T-helper 1 cell treated with Interleukin-12 subunit alpha and Interleukin-12 subunit beta and Interleukin-4 antibody, amounts not matched to agents 30 ng/mL and 1 ng/mL, for 36 hours (primary cell): ENCODE measurements at places on chromosomes 7 and 10. TPM values are rescaled to one million over a fixed set of nuclear protein-coding genes. Genes with fewer than 3 reads are reported as not detected.

The METTL27 gene
- 1.7 and 2.1 TPM in 2 replicates for total RNA-seq

The ADAM8 gene
- 290 and 302 TPM in 2 replicates for total RNA-seq

The LBX1 gene
- total RNA-seq, result not detected in 2 replicates

The KIF11 gene
- total RNA-seq, result 52.4 and 52.8 TPM in 2 replicates

The PTN gene
- not detected in 2 replicates for total RNA-seq

The LRRD1 gene
- not detected in 2 replicates for total RNA-seq

The JCAD gene
- 0.44 and 0.78 TPM in 2 replicates for total RNA-seq

The SEC31B gene
- 260 and 267 TPM in 2 replicates for total RNA-seq

The LRRC61 gene
- total RNA-seq, result 40.2 and 41.6 TPM in 2 replicates

The TMEM184A gene
- not detected in 2 replicates for total RNA-seq

The FFAR4 gene
- total RNA-seq, result not detected in 2 replicates
